ENCODE measurements at places on chromosomes 1 and 21.
A peak's percentile ranks its signal among the peaks of the same experiment; 100 is the strongest.

GRCh38 chr1:206672011-206672688, 12.6 kb upstream of the MAPKAPK2 start:
- DNase-seq: no peak

DNA sequence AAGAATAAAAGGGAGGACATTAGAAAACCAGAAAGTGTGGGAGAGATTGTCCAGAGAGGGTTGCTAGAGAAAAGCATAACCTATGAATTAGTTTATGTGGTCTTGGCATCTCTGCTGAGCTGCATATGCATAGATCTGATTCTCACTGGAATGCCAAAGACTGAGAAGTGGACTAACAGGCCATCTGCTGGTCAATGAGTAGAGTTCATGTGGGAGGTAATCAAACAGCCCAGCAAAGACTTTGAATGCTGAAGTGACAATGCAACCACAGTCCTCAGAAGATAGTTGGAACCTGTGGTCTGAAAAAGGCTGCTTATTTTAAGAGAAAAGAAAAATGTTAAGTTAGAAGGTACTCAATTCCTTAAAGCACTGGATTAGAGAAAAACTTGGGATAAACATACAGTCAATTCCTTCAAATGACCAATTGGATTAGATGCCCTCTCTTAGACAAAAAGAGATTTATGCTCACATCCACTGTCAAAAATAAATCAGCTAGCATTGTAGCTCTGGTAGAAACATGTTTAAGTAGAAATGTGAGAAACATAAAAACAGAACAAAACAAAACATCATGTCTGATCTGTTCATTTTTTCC, 382.8 kb downstream of the AMY1C start:
- DNase-seq: no peak

GRCh38 chr1:222049176-222049575, 307.3 kb upstream of the DUSP10 start:
- DNase-seq: no peak

- peak; percentile 42 for DNase-seq
Observed at GRCh38 chr1:111471012-111471411, 2.8 kb upstream of the C1orf162 start.

- DNase-seq: no peak
Observed at GRCh38 chr1:52532247-52532646, 20.6 kb downstream of the TUT4 start.

- DNase-seq: no peak
Observed at GRCh38 chr1:176208034-176208433, 948 bp upstream of the COP1 start.
